D721Med (cell line): ENCODE measurements at places on chromosomes 2 and 18.
A peak's percentile ranks its signal among the peaks of the same experiment; 100 is the strongest.

- no peak for DNase-seq
These were observed 248.5 kb downstream of the RNF144A start for GRCh38 chr2:7165736-7166135.

GRCh38 chr2:128309280-128310093 lies 9.2 kb downstream of the HS6ST1 start:
- DNase-seq: no peak

GRCh38 chr2:113838277-113838676 lies 51.6 kb upstream of the ACTR3 start:
- DNase-seq: no peak

DNA sequence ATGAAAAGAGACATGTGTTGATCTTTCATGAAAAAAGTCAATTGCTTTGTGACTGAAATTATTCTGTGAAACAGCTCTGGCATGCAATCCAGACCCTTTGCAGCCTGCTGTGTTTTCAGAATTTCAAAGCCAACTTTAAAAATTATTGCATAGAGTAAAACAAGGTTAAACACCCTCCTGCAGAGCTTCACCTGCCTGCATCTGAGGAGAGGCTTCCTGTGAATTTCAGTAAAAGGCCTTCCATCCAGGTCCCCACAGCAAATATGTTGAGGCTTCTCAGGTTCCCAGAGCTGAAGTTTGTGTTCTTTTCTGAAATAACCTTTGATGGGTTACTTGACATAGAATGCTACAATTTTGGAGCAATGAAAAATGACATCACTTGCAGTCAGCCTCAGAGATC lies 4.1 kb downstream of the XIRP2 start:
- no peak for DNase-seq

GRCh38 chr2:240146141-240146561 lies 5.7 kb upstream of the OTOS start:
- DNase-seq: no peak

DNA sequence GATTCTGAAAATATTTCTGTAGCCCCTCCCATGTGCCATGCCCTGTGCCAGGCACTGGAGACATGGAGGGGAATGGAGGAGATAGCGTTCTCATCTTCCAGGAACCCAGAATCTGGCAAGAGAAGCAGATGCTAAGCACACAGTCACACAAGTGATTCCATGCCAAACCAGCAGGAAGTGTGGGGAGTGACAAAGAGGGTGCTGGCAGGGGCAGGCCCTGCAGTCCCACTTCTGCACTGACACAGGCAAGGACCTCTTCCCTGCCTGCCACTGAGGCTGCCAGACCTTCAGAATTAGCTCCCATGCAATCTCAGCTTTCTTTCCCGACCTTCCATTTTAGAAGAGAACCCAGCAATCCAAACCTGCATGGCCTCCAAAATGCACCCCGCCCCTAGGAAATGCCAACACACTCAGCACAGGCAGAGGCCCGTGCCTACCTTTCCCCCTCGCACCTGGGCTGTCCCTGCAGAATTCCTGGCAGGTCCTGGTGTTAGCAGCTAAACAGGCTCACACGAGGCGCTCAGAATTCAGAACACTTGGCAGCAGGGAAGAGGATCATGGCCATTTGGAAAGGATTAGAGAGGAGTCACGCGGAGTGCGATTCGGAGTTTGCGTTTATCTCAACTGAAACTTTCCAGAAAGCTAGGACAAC lies 155.3 kb downstream of the MSH2 start:
- DNase-seq: no peak

GRCh38 chr2:207501802-207502576 lies 27.8 kb upstream of the CREB1 start:
- no peak for DNase-seq

GRCh38 chr2:217489145-217489960 lies 513.4 kb downstream of the TNS1 start:
- no peak for DNase-seq

GRCh38 chr2:219430633-219431615 lies 3.7 kb upstream of the SPEG start:
- no peak for DNase-seq

GRCh38 chr2:85733121-85733960 lies 20.4 kb upstream of the ATOH8 start:
- peak; percentile 54 for DNase-seq

- DNase-seq: no peak
These were observed 109.1 kb upstream of the SH3BP4 start for GRCh38 chr2:234842753-234843152.

DNA sequence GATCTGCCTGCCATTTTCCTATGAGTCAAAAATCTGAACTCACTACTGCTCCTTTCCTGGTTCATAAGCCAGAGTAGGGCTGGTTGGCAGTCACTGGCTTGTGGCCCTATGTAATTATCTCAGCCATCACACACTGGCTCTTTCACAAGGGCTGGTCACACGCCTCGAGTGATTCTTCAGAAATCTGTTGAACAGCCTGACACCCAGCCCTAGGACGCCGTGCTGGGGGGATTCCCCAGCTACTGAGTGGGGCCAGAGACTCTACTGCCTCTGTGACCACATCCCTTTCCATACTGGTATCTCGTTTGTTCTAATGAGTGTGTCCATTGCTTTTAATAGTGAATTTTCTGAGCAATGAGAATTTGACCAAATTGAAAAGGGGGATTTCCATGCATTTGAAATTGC lies 45.8 kb upstream of the RBM44 start:
- no peak for DNase-seq

DNA sequence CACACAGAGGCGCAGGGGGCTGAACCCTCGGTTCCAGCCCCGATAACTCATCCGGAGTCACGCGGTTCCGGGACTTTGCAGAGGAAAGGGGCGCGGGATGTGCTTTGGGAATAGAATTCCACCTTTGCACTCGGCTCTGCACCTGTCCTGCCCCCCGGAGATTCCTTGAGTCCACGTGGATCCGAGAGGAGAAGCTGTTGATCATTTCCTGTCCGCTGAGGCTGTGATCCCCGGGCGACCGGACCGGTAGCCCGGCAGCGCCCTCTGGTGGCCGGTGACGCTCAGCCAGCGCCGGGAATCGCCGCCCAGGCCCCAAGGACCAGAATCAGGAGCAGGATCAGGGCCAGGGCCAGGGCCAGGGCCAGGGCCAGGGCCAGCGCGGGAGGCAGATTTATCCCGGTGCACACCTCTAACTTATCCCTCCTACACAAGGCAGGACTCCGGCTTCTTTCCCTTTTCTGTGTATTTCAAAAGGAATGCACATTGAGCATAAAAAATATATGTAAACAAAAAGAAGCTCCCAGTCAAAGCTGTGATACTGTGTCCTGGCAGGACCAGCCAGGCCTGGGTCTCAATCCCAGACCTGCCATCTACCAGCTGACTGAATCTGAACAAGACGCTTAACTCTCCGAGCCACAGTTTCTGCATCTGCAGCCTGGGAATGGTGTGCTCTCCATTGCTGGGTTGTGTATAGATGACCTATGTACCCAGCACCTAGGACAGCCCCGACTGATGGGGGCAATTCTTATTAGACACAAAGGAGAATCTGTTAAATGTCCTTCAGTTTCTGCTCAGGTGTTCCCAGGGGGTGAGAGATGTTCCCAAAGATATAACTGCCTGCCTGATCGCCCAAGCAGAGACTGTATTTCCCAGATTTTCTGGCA lies 8.5 kb upstream of the SPATA3 start:
- DNase-seq: peak; percentile 87

- no peak for DNase-seq
These were observed 11.5 kb downstream of the PPP1R7 start for GRCh38 chr2:241161646-241162281.

- no peak for DNase-seq
These were observed 18.3 kb upstream of the GREB1 start for GRCh38 chr2:11515490-11515981.

DNA sequence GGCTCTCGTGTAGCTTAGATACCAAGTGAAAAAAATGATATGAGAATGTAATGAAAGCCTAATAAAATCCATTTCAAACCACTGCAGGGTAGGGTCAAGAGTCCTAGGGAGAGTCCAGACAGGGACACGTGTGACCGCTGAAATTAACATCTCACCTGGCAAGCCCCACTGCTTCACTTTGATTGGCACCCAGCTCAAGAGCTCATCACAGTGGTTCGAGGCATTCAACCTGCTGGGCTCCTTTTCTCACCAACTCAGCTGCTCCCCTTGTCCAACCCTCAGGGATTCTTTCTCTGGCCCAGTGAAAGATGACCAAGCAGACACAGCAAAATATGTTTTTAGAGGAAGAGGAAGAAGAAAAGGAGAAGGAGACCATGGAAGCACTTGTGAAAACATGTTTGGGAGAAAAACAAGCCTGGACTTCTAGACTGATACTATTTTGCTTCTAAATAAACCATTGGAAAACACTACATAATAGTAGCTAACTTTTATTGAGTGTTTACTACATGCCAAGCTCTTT lies 49.2 kb upstream of the CREB1 start:
- DNase-seq: no peak

DNA sequence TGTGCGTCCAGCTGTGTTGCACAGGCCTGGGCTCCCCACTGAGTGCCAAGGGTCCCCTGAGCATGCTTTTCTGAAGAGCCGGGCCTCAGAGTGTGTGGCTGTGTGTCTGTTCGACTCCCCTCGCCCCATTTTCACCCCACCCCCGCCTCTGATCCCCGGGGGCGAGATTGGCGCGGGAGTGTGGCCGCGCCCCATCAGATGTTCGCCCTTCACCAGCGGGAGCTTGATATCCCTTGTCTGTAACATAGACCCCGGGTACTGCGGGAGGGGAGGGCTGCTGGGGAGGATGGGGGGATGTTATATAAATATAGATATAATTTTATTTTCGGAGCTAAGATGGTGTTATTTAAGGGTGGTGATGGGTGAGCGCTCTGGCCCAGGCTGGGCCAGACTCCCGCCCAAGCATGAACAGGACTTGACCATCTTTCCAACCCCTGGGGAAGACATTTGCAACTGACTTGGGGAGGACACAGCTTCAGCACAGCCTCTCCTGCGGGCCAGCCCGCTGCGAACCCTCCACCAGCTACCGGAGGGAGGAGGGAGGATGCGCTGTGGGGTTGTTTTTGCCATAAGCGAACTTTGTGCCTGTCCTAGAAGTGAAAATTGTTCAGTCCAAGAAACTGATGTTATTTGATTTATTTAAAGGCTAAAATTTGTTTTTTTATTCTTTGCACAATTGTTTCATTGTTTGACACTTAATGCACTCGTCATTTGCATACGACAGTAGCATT lies 1.5 kb downstream of the RHOB start:
- DNase-seq: no peak

GRCh38 chr2:70388128-70388527 lies 86.3 kb upstream of the FAM136A start:
- no peak for DNase-seq

DNA sequence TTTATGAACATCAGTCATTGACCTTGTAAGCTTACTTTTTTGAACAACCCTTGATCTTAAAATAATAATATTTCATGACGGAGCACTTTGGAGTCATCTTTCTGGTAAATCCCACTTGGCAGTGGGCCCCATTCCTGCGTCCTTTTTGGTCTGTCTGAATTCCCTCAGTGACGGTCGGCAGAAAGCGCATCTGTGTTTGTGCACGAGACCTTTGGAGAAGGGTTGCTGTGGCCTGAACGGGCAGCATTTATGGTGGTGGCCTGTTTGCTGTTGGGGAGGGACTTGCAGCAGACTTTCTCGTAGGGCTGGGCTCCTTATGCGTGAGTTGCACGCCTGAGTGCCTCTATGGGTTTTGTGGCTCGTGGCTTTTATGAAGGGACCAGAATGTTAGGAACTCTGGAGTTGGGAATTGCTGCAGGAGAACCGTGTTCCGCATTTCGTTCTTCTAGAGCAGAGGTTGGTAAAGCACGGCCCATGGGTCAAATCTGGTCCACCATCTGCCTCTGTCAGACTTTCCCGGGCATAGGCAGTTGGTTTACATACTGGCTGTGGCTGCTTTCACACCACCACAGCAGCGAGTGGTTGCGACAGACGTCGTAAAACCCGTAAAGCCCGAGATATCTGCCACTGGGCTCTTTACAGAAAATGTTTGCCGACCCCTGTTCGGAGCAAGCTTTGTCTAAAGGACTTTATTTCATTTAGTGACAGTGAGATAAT lies 30.8 kb downstream of the LPIN1 start:
- DNase-seq: no peak
